Type B pancreatic cell (in vitro differentiated cells): ENCODE measurements at places on chromosomes 6 and 20.

- DNase-seq, result no peak
These were observed 259.2 kb downstream of the UTRN start for GRCh38 chr6:144544266-144544830.

- DNase-seq, result no peak
These were observed 411.4 kb downstream of the ESR1 start for GRCh38 chr6:152218887-152219286.

- DNase-seq, result no peak
These were observed 27.6 kb downstream of the PKHD1 start for GRCh38 chr6:52059821-52060220.

GRCh38 chr6:130320908-130321307, 44.9 kb upstream of the TMEM200A start:
- DNase-seq, result no peak

- DNase-seq, result no peak
These were observed 199.2 kb upstream of the POU3F2 start for GRCh38 chr6:98635191-98635590.

GRCh38 chr6:17899491-17899890, 87.9 kb downstream of the KIF13A start:
- DNase-seq, result no peak

GRCh38 chr6:34519971-34520644, 36.0 kb downstream of the SPDEF start:
- DNase-seq, result no peak

DNA sequence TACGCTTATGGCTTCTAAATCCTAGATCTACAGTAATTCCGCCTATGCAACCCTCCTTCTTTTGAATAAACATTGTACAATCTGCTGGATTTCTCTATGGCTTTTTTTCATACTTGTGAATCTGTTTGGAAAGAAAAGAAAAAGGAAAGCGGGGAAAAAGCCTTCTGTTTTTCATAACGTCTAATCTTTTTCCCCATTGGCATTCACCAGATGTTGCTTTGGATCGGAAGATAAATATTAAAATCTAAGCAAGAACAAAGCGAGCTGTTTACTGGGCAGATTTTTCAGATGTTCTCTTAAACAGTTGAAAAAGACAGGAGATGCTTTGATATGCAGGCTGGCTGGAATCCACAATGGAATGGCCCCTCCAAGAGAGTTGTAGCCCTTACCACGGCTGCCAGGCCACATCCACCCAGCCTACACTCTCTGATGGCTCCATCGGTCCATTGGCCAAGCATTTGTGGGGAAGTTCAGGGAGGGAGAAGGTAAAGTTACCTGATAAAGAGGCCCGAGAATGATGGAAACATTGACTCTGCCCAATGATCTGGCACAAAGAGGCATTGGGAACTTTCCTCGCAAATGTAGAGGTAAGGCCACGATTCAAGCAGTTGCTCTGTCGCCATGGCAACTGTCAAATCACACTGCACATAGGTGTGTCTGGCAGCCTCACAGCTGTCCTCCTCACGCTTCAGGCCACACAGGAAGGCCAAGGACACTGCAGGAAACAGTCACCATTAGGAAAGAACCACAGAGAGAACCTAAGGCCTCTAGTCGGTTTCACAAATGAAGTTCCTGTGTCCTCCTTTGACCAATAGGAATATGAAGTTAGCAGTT, 70.3 kb downstream of the PKHD1 start:
- DNase-seq, result no peak

DNA sequence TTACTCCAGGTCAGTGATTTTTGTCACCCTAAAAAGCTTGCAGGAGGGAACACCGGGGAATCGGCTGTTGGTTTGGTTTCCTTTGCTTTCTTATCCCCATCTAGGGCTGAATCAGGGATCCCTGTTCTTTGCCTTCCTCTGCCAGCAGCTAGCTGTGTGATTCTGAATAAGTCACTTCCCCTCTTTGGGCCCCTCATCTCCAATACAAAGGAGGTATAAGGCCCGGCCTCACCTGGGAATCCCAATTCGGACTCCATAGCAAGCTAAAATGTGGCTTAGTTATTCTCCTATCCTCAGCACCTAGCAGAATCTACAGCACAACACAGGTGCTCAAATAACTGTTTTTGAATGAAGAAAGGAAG, 18.5 kb upstream of the ARMC12 start:
- no peak for DNase-seq

DNA sequence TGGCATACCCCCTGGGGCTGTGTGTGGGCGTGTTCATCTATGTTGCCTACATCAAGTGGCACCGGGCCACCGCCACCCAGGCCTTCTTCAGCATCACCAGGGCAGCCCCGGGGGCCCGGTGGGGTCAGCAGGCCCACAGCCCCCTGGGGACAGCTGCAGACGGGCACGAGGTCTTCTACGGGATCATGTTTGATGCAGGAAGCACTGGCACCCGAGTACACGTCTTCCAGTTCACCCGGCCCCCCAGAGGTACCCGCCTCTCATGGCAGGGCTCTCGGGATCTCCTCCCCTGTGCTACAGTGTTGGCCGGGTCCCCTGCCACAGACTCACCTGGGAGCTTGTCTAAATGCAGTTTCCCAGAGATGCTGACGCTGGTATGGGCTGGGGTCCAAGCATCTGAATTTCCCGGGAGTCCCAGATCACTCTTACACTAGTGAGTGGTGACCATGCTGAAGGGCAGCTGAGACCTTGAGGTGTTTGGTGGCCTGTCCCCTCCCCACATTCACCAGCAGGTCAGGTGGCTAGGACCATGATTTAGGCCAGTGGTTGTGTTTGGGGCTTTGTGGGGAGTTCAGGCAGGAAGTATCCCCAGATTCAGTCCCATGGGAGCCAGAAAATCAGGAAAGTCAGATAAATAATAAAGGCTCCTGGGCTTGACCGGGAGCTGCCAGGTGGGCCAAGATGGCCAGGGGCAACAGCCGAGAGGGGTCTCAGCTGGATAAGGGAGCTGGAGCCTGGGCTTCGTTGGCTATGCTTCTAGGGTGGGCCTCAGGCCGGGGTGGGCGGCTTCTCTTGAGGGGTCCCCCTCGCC, 11.8 kb downstream of the ENTPD6 start:
- peak; percentile 61 for DNase-seq

GRCh38 chr6:89237158-89237557, 20.0 kb upstream of the GABRR1 start:
- DNase-seq, result no peak

DNA sequence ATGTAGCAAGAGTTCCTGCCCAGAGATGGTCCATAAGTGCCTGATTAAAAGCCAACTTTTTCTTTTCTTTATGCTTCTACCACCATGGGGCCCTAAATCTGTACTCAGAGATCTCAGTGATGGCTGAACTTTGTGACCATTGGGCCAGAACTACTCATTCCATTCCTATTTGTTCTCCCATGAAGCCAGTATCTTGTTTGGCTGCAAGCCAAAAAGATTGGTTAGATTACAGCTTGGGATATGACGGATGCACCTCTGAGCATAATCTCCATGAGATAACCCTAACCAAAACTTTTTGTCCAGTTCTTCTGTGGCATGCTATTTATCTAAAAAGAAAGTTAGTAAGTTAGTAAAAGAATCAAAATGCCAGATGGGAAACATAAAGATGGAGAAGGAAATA, 72.2 kb downstream of the PLCB4 start:
- DNase-seq, result no peak

GRCh38 chr6:168247443-168248147, 72.0 kb downstream of the DACT2 start:
- DNase-seq, result no peak

GRCh38 chr6:29632789-29633533, at the start of gene GABBR1:
TSS of gene GABBR1 (minus strand) at chr6:29633183. CDS start at chr6:29632385, 798 bp downstream.
- DNase-seq, result peak; percentile 92

DNA sequence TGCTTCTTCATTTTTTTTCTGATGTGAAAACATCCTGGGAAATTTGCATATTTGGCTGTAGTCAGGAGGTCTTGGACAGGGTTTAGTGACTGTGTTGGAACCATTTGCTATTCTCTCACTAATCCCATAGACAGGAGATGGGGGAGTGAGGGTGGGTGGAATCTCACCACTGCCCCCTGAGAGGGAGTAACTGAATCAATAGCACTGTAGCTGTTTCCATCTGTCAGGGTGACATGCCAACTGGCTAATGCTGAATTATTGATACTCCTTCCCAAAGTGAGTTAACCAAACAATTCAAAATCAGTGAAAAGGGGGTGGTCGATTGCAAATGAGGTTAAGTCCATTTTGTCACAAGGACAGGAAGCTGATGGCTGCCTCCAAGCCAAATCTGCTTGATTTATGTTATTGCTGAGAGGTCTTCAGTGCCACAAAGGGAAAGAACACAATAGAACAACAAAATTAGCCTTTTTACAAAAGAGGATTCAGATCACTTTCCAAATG, 55.1 kb upstream of the B3GAT2 start:
- DNase-seq, result no peak

- DNase-seq, result no peak
These were observed 731 bp downstream of the MAK start for GRCh38 chr6:10837622-10837994.

GRCh38 chr6:111484633-111484930, 1.6 kb upstream of the REV3L start:
- DNase-seq, result no peak

DNA sequence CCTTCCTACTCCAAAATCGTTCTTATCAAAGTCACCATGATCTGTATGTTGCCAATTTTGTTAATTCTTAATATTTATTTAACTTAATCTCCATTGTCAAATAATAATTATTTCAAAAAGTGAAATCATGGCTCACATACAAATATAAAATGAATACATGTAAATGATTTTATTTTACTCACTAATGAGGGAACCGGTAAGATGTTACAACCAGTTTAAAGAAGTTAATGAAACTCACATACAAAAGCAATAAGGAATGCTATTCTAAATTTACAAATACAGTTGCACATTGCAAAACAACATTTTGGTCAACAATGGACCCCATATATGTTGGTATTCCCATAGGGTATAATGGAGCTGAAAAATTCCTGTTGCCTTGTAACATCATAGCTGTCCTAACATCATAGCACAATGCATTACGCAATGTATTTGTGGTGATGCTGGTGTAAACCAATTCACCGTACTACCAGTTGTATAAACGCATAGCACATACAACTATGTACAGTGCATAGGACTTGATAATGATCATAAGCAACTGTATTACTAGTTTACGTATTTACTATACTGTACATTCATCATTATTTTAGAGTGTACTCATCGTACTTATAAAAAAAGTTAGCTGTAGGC, 6.5 kb upstream of the SLC22A16 start:
- no peak for DNase-seq

DNA sequence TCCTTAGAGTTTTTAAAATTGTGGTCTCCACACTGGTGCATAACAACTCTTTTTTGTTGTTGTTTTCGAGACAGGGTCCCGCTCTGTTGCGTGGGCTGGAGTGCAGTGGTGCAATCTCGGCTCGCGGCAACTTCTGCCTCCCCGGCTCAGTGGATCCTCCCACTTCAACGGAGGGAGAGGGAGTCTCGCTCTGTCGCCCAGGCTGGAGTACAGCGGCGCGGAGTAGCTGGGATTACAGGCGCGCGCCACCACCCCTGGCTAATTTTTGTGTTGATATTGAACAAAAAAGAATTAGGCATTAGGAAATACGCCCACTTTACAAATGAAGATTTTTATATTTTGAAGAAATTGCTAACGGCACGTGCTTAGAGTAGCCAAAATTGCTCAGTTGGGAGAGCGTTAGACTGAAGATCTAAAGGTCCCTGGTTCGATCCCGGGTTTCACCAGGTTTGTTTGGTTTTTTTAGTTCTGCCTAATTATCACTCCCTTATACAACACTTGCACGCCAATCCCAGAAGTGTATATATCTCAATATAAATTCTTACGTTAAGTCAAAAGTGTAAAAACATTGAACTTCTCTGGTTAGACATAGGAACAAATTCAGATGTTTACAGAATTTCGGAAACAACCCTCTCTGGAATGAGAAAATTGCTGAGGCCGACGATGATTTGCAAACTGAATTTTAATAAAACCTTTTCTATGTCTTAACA, 159.6 kb downstream of the TRIM27 start:
- DNase-seq, result no peak

- no peak for DNase-seq
These were observed 183.2 kb downstream of the TINAG start for GRCh38 chr6:54491431-54491830.

- DNase-seq, result no peak
These were observed 55.2 kb downstream of the TGM2 start for GRCh38 chr20:38109591-38110524.
